ENCODE measurements at places on chromosomes 1 and 21. TPM values are rescaled to one million over a fixed set of nuclear protein-coding genes. Genes with fewer than 3 reads are reported as not detected.
A peak's percentile ranks its signal among the peaks of the same experiment; 100 is the strongest.

- DNase-seq = no peak
These were observed 3.8 kb downstream of the SERTAD4 start for GRCh38 chr1:210236386-210236839.

- no peak for DNase-seq
These were observed 22.7 kb upstream of the LRIF1 start for GRCh38 chr1:110986407-110986891.

DNA sequence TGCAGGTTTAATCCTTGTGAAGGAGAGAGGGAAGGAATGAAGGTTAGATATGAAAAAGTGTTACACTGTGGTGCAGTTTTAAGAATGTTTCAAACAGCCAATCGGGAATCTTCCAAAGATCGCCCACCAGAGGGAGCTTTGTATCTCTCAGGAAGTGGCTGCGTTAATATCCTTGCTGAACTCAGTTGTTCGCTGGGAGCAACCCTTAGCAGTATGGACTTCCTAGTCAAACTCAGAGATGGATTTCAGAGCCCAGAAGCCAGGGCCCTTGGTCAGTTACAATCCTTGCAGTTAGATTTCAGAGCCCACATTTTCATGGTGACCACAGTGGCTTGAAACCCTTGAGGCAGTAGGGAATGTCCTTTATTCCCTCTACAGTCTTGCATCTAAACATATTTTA is 136.2 kb downstream of the NTNG1 start:
- peak; percentile 54 for DNase-seq

- no peak for DNase-seq
These were observed 98.8 kb downstream of the RHOU start for GRCh38 chr1:228833911-228834688.

The EXO5 gene
- total RNA-seq = 8.5 TPM

The CFAP74 gene
- 0.20 TPM for total RNA-seq

The NCDN gene
- 36.5 TPM for total RNA-seq

The PCSK9 gene
- total RNA-seq = 33.8 TPM

The PDZK1 gene
- not detected for total RNA-seq
